ENCODE measurements at places on chromosomes 3 and 15.

DNA sequence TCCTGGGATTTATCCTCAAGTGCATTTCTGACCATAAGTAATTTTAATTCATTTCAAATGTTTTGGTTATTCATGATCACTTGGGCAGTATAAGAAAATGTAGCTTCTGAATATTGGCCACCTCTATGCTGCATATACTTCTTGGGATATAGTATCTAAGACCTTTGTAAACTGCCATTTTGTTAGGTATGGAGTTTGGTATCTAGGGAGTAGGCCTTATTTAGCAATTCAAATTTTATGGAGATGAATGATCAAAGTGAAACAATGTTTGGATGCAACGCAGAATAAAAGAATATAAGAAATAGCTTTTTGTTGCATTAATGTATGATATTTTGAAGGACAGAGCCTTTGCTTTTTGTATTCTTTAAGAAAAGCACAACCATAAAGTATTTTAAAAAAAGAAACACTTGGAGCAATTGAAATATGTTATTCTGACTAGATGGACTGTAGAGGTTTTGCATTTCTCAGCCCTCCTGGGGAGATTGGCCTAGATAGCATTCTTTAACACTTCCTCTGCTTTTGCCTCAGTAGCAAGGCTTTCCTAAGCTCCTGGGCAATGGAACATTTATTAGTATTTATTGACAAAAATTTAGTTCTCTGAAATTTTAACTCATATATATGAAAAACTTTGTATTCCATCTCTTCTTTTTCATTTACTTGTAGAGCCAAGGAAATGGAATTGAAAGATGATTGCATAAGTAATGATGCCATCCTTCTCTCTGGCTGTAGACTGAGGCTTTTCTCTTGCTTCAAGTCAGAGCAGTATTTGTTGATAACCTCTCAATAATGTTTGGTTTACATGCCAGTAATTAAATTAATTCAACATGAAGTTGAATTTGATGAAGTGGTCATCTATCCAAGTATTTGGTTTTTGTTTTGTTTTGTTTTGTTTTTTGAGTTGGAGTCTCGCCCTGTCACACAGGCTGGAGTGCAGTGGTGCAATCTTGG is 61.8 kb upstream of the UTS2B start:
- DNase-seq = no peak

DNA sequence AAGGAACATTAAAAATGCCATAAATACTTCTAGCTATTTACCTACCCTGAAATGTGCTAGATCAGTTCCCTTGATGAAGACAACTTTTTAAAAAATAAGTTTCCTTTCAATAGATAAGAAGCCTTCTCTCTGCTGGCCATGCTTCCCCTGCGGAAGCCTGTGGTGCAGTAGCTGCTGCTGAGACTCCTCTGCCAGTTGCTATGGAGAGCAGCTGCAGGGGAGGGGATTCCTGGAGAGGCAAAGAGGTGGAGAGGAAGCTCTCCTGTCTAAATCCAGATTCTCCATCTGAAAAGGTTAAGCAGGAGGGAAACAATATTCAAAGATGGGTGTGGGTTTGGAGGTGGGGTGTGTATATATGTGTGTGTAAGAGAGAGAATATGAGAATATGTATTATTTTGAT is 69.8 kb upstream of the BFSP2 start:
- peak; percentile 56 for DNase-seq

DNA sequence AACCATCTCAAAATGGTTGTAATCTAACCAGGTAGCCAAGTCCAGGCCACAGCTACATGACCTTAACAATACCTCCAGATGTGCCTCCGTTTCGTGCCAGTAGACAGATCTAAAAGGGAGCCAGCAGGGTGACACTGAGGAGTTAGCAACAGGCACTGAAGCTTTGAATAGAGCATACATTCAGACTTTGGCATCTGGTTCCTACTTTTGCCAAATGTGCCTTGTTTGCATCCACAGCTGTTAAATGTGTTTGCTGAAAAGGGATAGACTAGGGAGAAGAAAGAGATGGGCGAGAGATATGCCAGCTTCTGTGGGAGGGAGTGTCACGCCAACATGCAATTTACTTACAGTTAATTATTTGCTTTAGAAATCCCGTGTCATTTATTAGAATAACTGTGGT is 1433.9 kb upstream of the CADM2 start:
- DNase-seq = no peak

DNA sequence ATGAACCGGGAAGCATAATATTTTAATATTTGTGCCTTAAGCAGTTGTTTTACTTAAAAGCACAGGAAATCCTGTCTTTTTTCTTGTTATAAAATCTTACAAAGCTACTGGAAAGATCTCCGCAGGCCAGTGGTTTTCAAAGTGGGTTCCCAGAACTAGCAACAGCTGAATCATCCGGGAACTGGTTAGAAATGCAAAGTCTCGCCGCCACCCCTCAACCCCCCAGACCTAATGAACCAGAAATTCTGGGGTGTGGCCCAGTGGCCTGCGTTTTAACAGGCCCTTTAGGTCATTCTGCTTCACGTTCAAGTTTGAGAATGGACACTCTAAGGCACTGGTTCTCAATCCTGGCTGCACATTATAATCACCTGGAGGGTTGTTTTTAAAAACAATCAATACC is 74.7 kb downstream of the PDZRN3 start:
- no peak for DNase-seq

Measured in SK-N-SH (cell line).